ENCODE measurements at places on chromosomes 1 and 21. TPM values are rescaled to one million over a fixed set of nuclear protein-coding genes. Genes with fewer than 3 reads are reported as not detected.

The RPE65 gene
- 0.02 TPM for polyA plus RNA-seq

The C1orf115 gene
- 4.2 TPM for polyA plus RNA-seq

The CHI3L1 gene
- polyA plus RNA-seq: not detected

- H3K36me3 ChIP-seq: no peaks in the 10 kb centered on the region
- peaks cover 19% of the 10 kb centered on the region for H3K27me3 ChIP-seq
- no peaks in the 10 kb centered on the region for H3K4me1 ChIP-seq
These were observed 31.9 kb upstream of the LYPD8 start for GRCh38 chr1:248787430-248787829.

GRCh38 chr1:94095112-94095637 lies 25.8 kb downstream of the ABCA4 start:
- peaks cover 9% of the 10 kb centered on the region for H3K4me1 ChIP-seq
- H3K27ac ChIP-seq: no peak overlapping the region
- H3K4me3 ChIP-seq: no peak overlapping the region
- no peaks in the 10 kb centered on the region for H3K36me3 ChIP-seq
- H3K27me3 ChIP-seq: no peaks in the 10 kb centered on the region

GRCh38 chr1:38527373-38527966 lies 332.1 kb downstream of the RRAGC start:
- no peak for DNase-seq
- no peaks in the 10 kb centered on the region for H3K36me3 ChIP-seq
- H3K4me1 ChIP-seq: no peaks in the 10 kb centered on the region
- H3K27ac ChIP-seq: no peak overlapping the region
- no peak overlapping the region for H3K4me3 ChIP-seq

Measured in SK-N-SH (cell line).